ENCODE measurements at places on chromosomes 12 and 14. TPM values are rescaled to one million over a fixed set of nuclear protein-coding genes. Genes with fewer than 3 reads are reported as not detected.

- no peak for DNase-seq
Observed at GRCh38 chr14:104423701-104424405, 155.7 kb upstream of the C14orf180 start.

- DNase-seq, result no peak
Observed at GRCh38 chr14:72924337-72924736, 1.9 kb upstream of the DCAF4 start.

DNA sequence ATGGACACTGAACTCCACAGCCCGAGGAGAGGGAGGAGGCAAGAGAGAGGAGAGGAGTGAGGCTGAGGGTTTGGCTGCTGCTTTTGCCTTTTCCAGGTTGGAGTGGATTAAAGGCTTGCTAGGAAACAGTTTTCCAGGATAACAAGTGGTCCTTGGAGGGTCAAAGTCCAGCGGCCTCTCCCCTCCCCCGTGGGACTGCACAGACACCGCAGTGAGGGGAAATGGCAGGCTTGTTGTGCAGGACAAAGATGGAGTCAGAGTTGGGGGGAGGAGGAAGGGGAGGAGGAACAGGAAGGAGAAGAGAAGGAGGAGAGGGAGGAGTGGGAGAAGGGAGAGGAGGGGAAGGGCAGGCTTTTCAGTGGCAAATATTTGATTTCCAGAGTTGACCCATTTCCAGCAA is 245.5 kb downstream of the RBM19 start:
- no peak for DNase-seq

The DLGAP5 gene
- 27.7 TPM for total RNA-seq

GRCh38 chr12:14849661-14850060 is 6.3 kb upstream of the ART4 start:
- DNase-seq, result no peak

DNA sequence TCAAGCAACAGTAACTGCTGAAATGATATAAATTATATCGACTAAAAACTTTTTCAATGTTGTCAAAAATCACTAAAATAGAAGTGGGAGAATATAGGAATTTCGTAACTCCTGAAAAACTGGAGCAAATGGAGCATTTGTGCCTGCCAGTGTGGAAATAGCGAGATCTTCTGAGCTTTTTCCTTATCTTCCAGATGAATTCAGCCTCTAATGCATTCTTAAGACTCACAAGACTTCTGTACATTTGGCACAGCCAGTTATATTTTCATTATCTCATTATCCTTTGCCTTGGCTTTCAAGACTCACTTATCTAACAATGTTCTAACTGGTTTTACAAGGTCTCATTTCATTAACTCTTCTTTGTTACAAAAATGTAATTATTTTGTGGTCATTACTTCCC is 252.4 kb downstream of the GXYLT1 start:
- no peak for DNase-seq

DNA sequence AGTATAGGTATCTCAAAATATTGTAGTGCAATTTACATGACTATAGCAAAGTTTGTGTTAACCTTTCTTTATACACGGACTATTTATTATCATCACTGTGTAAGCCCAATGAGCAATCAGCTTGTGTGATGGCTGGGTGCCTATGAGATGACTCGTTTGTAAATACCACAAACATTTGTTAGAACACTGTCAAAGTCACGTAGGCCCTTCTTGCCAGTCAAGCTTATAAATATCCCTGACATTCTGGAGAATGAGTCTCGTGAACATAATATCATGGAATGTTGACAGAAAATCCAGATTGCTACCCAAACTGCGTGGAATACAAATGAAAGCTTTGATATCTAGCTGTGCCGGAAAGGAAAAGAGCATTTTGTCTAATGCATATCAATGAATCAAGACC is 648.3 kb upstream of the MDGA2 start:
- DNase-seq, result no peak

DNA sequence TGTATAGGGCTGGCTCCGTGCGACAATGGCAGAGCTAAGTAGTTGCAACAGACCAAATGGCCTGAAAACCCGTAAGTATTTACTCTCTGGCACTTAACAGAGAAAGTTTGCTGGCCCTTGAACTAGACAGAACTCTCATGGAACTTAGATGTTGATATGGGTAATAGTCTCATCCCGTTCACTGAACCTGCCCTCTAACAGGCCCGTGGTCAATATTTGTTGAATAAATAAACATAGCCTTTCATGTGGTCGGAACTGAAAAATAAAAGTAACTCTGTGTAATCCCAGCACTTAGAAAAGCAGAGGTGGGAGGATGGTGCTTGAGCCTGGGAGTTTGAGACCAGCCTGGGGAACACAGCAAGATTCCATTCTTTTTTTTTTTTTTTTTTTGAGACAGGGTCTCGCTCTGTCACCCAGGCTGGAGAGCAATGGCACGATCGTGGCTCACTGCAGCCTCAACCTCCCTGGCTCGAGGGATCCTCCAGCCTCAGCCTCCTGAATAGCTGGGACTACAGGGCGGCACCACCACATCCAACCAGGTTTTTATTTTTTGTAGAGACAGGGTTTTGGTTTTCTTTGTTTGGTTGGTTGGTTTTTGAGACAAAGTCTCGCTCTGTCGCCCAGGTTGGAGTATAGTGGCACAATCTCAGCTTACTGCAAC is 29.7 kb downstream of the KDM2B start:
- DNase-seq, result no peak

DNA sequence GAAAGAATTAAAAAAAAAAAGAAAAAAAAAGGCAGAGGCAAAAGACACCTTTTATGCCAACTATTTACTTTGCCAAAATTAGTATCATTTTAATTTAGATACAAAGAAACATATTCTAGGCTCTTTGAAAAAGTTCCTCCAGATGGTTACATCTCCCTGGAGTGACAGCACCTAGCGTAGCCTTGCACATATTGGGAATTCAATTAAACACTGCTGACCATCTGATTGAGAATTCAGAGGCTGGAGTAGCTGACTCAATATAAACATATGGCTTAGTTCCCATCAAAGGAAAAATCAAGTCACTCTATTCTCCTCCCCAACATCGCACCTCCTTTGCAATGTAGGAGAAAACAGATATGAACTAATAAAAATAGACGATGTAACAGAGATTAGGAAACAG is 36.4 kb downstream of the ANKS1B start:
- DNase-seq, result no peak

- no peak for DNase-seq
Observed at GRCh38 chr12:6452245-6452943, 552 bp downstream of the TAPBPL start.

GRCh38 chr12:42510823-42511222 is 78.7 kb downstream of the PRICKLE1 start:
- no peak for DNase-seq

Data from natural killer cell treated with Interleukin-12 subunit alpha and Interleukin-12 subunit beta and Interleukin-15 and Interleukin-18, amount 100 ng/mL, for 72 hours (primary cell).